LHCN-M2 (cell line): ENCODE measurements at places on chromosomes 6 and 20. TPM values are rescaled to one million over a fixed set of nuclear protein-coding genes. Genes with fewer than 3 reads are reported as not detected.

- peak; percentile 3 for DNase-seq
Observed at GRCh38 chr6:146041282-146041681, 12.4 kb downstream of the GRM1 start.

The GMDS gene
- 6.2 and 11.0 TPM in 2 replicates for total RNA-seq

DNA sequence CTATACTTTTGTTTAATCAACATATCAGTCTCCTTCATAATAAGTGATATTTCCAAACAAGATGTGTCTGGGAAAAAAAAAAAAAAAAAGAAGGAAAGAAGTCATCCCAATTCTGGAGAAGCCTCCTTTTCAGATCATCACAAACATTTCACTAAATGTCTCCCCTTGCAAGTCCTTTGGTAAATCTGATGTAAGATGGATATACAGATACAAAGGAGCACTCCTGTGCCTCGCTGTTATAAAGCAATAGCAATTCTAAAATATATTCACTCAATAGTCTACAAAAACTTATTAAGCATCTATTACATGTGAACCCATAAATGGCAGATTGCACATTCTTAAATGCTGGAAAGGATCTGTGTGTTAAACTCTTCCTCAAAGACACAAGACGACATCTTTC lies 17.4 kb downstream of the STAU1 start:
- DNase-seq = no peak

- DNase-seq = no peak
Observed at GRCh38 chr6:15937602-15938001, 191.3 kb upstream of the MYLIP start.

- no peak for DNase-seq
Observed at GRCh38 chr6:43820486-43820885, 50.5 kb downstream of the VEGFA start.
